Amniotic stem cell (primary cell): ENCODE measurements at places on chromosomes 7 and 10.

- no peak for DNase-seq
These were observed 23.4 kb downstream of the ELFN1 start for GRCh38 chr7:1693419-1693990.

- DNase-seq: no peak
These were observed 36.5 kb downstream of the EMX2 start for GRCh38 chr10:117578999-117579590.

DNA sequence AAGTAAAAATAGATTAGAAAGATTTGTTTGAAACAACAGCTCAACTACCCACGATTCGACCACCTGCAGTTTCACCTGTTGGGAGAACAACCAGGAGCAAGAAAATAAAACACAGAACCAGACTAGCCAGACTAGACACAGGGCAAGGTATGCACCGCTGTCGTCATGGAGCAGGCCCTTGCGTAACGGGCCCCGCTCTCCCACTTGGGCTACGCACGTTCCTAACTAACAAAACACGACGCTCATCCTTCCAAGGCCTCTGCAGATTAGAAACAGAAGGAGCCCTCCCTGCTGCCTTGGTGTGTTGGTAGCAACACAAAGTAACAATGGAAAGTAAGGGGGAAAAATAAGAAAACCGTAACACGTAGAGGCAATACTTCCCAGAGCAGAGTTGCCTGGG is 45.1 kb upstream of the ELMO1 start:
- no peak for DNase-seq

DNA sequence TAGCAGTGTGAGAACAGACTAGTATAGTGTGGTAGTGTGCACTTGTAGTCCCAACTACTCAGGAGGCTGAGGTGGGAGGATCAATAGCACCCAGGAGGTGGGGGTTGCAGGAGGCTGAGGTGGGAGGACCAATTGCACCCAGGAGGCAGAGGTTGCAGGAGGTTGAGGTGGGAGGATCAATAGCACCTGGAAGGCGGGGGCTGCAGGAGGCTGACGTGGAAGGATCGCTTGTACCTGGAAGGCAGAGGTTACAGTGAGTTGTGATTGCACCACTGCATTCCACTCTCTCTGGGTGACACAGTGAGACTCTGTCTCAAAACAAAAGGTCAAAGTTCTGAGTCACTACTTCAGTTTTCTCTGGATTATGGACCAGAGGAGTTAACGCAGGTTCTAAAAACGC is 22.6 kb upstream of the DIP2C start:
- DNase-seq: no peak

DNA sequence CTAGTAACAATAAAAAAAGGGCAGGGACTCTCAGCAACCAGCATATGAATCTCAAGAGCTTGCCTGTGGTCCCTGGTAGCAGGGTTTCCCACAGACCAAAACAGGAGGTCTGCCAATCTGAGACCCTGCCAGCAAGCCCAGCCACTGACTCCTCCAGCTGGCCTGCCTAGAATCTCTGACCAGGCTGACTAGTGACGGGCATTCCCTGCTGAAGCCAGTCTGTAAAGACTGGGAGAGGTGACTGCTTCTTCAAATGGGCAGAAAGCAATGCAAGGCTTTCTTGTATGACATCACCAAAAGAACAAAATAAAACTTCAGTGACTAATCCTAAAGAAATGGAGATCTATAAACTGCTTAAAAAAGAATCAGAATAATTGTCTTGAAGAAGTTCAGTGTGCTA is 249.4 kb downstream of the TCF7L2 start:
- DNase-seq: peak; percentile 38

- DNase-seq: no peak
These were observed 6.3 kb downstream of the FGF8 start for GRCh38 chr10:101769541-101770180.

GRCh38 chr10:35752469-35753461 is 110.7 kb upstream of the FZD8 start:
- DNase-seq: no peak

DNA sequence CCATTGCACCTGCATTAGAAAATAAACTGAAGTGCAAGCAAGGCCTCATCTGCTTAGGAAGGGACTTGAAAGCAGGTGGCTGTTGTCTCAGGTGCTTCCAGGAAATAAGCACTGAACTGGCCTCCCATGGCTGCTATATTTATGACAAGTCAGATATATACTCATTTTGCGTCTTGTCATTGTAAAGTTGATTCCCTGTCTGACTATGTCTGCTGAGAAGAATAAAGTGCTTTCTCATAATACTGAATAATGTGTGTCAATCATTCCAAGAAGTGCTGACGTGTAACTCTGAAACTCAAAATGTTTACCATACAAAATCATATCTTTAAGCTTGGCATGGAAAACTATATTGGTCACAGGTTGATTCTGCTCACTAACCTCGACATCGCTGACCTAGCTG is 44.9 kb upstream of the SVOPL start:
- no peak for DNase-seq

DNA sequence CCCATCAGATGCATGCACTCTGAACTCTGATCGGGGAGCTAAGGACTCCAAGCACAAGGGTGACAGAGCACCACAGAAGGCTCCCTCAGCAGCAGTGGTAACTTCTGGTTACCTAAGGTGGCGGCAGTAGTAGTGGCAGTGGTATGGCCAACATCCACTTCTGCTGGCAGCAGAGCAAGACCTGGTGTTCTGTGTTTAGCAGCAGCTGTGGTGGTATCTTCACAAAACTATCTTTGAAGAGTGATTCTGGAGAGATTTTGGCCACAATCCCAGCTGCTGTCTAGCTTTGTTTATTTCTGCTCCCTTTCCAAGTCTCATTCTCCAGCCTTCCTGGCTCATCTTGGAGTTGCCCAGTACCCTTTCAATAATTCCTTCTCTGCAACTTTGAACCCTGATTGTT is 102.4 kb upstream of the LRGUK start:
- DNase-seq: no peak

GRCh38 chr7:37916673-37917660 is at the start of gene SFRP4:
Gene SFRP4 (minus strand): TSS chr7:37916817. CDS start chr7:37916537, 280 bp downstream.
- peak; percentile 68 for DNase-seq

- DNase-seq: no peak
These were observed 359.2 kb downstream of the PHF14 start for GRCh38 chr7:11332865-11333228.

GRCh38 chr7:138565451-138566114 is 105.5 kb downstream of the TRIM24 start:
- no peak for DNase-seq

DNA sequence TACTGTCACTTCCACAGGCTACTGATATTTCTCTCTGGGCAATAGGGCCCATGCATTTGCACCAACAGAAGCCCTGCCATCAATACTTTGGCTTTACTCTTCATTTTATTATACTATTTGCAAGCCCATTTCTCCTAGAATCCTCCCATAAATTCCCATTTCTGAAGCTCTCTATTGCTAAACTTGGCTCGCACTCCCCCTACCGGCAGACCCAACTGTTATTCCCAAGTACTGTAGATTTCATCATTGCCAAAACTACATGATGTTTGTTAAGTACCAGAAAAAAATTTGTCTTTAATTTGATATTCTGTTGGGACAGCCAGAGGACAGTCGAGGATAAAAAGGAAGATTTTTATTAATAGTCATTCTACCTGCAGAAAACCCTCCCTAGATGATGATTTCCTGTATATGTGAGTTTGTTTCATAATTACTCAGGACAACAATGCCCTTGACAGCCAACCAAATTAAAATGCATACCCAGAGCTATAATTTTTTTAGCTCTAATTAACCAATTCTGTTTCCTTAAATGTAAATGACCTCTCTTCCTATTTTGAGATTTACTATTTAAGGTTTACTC is 298.6 kb downstream of the REEP3 start:
- peak; percentile 63 for DNase-seq

GRCh38 chr10:103726637-103727036 is 128.7 kb downstream of the SH3PXD2A start:
- no peak for DNase-seq

DNA sequence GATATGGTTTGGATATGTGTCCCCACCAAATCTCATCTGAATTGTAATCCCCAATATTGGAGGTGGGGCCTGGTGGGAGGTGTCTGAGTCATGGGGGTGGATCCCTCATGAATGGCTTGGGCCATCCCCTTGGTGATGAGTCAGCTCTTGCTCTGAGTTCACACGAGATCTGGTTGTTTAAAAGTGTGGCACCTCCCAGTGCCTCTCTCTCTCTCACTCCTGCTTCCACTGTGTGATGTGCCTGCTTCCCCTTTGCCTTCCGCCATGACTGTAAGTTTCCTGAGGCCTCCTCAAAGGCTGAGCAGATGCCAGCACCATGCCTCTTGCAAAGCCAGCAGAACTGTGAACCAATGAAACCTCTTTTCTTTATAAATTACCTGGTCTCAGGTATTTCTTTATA is 4.8 kb upstream of the GCK start:
- no peak for DNase-seq

- no peak for DNase-seq
These were observed 8.7 kb downstream of the RASGEF1A start for GRCh38 chr10:43258211-43258561.

GRCh38 chr7:17719998-17720397 is 220.3 kb downstream of the SNX13 start:
- DNase-seq: no peak

- DNase-seq: no peak
These were observed 6.4 kb upstream of the MKRN1 start for GRCh38 chr7:140485500-140486265.

- no peak for DNase-seq
These were observed 11.7 kb upstream of the TMEM243 start for GRCh38 chr7:87231258-87231657.

DNA sequence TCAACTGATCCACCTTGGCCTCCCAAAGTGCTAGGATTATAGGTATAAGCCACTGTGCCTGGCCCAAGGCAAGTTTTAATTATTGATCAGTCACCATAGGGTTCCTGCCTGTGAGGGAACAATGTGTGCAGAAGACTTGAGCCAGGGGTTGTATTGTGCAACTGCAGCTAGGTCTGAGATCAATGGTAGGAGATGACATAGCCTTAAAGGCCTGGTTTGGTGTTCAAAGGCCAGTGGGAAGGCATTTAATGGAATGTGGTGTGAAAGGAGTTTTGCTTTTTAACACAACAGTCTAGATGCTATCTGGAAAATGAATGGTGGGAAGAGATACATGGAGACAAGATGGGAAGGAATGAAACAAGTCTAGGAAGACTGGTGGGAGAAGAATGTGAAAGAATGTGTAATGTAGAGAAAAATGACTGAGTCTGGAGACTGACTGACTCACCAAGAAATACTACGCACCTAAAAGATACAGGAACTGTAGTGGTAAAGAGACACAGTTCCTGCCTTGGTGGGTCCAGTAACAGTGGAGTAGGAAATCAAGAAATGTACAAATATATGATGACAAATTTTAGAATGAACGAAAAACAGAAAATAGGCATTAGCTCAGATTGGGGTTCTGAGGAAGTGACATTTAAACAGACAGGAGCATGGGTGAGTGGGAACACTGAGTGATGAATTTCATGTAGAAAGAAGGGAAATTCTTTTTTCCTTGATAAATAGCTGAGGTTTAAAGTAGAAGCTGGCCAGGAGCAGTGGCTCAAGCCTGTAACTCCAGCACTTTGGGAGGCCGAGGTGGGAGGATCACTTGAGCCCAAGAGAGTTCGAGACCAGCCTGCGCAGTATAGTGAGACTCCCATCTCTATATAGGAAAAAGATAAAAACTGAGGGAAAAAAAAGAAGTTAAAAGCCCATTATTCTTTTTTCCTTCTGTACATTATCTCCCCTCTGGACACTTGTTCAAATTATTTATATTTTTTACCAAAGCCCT is 9.4 kb downstream of the HNRNPF start:
- no peak for DNase-seq

DNA sequence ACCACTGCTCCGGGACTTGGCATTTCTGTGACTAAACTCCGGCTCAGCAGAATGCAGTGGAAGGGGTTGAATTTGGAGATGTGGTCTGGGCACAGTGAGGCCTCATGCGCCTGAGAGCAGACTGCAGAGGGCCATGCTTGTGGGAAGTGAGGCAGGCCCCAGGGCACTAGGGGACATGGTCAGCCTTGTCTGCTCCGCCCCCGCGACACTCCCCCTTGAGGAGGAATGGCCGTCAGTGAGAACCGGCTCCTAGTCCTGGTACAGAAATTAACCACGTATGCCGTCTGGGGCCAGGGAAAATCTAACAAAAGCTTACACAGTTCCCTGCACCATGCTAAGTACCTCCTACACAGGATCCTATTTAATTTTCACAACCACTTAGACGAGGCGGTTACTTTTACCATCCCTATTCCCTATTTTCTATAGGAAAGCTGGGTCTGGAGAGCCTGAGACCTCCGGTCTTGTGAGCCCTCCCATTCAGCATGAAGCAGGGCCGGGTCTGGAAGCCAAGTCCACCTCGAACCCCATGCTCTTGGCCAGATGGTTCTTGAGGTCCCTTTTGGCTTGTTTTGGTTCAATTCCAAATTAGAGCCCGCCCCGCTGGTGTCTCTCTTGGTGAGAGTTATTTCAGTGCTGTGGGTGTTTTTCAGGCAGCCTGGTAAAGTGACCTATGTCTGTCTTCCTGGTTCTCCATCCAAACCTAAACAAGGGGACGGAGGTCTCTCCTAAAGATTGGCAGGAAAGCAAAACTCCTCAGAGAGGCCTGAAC is 87.7 kb upstream of the PITRM1 start:
- no peak for DNase-seq

GRCh38 chr7:47914717-47915615 is 33.3 kb downstream of the PKD1L1 start:
- DNase-seq: no peak

DNA sequence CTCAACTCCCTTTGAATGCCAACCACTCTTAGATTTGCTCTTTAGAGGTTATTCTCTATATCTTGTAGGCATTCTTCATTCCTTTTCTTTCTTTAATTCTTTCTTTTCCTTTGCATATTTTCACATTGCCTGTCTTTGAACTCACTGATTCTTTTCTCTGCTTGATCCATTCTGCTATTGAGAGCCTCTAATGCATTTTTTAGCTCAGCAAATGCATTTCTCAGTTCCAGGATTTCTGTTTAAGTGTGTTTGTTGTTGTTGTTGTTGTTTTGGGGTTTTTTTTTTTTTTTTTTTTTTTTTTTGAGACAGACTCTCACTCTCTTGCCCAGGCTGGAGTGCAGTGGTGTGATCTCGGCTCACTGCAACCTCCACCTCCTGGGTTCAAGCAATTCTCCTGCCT is 71.6 kb downstream of the FBXL13 start:
- no peak for DNase-seq

GRCh38 chr7:52962402-52963076 is 72.9 kb upstream of the POM121L12 start:
- DNase-seq: no peak

GRCh38 chr7:153912211-153912610 is 140.0 kb upstream of the DPP6 start:
- no peak for DNase-seq

DNA sequence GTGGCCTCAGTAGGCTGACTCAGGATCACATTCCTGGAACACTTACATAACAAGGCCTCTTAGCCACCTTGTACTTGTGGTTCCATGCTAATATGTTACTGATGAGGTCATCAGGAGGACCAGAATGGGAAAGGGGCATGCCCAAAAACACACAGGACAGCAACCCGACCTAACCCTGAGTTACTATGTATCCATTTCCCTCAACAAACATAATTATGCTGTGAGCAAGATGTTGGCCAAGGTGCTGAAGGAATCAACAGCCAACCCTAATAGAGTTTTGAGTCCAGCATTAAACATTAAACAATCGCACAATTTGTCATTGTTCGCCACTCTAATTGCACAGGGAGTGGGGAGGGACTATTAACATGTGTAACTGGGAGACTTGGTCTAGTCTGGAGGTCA is 129.4 kb downstream of the PLPP4 start:
- DNase-seq: no peak
